ENCODE measurements at places on chromosomes 6 and 20.

GRCh38 chr6:49513153-49513989 is 13.6 kb downstream of the GLYATL3 start:
- DNase-seq: no peak

DNA sequence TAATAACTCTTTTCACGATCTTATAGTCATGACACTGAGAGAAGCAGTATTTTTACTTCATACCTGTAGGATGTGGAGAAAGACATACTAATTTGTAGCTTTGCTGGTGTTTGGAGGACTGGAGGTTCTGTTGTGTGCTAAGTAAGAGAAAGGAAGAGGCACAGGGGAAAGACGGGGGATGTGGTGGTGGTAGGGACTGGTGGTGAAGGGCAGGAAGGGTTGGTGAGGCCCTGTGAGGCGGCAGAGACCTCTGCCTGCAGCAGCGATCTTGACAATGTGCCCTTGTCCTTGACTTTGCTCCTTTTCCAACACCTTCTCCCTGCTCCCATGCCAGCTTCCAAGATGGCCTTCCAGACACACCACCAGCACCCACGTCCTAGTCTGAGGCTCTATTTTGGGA is 32.6 kb upstream of the MPC1 start:
- no peak for DNase-seq

GRCh38 chr6:122717350-122717749 is 62.2 kb upstream of the FABP7 start:
- no peak for DNase-seq

DNA sequence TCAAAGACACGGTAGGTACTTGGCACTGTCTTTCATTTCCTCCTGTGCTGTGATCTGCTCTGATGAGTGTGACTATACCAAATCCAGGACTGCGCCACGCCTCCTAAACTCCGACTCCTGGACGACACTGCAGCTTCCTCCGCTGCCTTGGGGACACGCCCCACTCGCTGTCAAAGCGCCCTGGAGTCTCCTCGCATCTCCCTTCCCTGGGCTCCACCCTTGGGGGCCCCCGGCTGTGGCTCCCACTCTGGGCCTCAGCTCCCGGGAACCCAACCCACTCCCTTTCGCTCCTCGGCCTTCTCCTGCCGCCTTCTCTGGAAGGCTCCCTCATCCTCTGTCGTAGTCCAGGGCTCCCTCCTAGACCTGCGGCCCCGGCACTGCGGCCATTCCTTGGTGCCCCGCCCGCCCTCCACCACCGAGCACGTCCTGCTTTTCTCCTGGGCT is 61.2 kb downstream of the RSPH3 start:
- no peak for DNase-seq

DNA sequence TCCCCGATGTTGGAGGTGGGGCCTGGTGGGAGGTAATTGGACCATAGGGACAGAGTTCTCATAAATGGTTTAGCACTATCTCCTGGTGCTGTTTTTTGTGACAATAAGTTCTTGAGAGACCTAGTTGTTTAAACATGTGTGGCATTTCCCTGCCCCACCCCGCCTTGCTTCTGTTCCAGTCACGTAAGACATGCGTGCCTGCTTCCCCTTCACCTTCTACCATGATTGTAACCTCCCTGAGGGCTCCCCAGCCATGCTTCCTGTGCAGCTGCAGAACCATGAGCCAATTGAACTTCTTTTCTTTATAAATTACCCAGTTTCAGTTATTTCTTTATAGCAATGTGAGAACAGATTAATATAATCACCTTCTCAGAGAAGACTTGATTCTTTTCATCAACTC is 2.5 kb upstream of the RNF144B start:
- no peak for DNase-seq

DNA sequence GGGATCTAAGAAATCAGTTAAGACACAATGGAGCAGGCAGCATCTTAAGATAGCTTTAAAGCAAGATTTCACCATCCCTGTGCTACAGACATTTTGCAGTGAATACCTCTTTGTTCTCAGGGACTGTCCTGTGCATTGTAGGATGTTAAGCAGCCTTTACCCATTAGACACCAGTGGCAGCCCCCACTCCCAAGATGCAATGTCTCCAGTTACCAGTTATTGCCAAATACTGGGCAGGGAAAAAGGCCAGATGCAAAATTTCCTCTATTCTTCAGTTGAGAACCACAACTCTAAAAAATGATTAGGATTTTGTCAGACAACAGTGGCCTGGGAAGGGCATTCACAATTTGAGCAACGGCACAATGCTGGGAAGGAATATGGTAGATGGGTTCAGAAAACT is 6.1 kb downstream of the FBXO5 start:
- DNase-seq: no peak

- DNase-seq: no peak
Observed at GRCh38 chr6:27281105-27281539, 31.0 kb downstream of the POM121L2 start.

DNA sequence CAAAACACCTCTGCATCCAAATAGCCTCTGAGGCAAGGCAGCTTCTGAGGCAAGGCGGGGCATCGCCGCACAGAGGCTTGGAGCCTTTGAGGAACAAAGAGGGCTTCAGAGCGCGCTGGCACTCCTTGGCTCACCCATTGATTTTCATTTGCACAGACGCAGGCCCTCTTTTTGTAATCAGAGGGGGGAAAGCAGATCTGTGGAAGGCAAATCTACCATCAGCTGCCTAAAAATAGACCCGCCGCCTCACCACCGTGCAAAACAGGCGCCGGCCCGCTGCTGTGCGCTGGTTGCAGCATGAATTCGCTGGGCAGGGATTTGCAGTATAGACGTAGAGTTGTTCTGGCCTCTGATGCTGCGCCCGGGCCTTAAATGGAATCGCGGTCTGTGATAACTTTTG is 69.9 kb upstream of the STMND1 start:
- DNase-seq: no peak

GRCh38 chr6:106820412-106820852 is 154.1 kb downstream of the CD24 start:
- no peak for DNase-seq

DNA sequence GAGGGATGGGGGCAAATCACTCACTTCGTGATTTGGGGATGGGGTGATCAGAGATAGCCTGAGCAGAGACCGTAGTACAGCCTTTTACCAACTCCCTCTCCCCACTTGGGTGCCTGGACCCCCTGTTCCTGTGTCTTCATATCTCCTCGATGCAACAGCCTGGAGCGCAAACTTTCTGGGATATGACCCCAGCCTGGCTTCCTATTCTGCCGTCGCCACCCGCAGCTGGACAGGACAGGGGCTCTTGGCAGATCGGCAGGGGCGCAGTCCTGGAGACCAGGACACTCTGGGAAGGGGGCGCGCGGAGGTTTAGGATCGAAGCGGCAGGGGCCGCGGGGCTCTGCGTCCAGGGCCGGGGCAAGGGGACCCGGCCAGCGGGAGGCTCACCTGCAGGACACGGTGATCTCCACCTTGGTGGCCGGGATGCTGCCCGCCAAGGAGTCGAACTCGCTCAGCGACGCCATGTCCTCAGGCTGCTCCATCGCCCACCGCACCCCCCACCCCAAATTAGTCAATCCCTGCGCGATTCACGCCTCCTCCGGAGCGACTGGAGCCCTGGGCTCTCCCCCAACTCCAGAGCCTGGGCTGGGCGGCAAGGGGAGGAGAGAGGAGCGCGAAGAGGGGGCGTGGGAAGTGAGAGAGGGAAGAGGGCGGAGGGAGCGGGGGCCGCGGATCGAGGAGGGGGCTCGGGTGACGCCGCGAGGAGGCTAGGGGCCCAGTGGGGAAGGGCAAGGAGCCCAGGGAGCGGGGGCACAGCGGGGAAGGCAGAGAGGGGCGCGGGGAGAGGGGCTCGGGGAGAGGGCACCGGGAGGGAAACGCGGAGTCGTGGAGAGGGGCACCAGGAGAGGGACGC is at the start of gene CPNE5:
Gene CPNE5 (minus strand): TSS at position 549 of the 853 bp plus-strand sequence. CDS start 67 bp downstream, at position 482.
- DNase-seq: no peak

GRCh38 chr20:3669710-3670367 is 6.6 kb upstream of the GFRA4 start:
- no peak for DNase-seq

- DNase-seq: no peak
Observed at GRCh38 chr20:51828762-51829161, 26.4 kb upstream of the SALL4 start.

GRCh38 chr20:18225632-18226031 is 62.7 kb upstream of the ZNF133 start:
- DNase-seq: no peak

GRCh38 chr20:18412221-18412901 is 54.5 kb downstream of the DZANK1 start:
- no peak for DNase-seq

DNA sequence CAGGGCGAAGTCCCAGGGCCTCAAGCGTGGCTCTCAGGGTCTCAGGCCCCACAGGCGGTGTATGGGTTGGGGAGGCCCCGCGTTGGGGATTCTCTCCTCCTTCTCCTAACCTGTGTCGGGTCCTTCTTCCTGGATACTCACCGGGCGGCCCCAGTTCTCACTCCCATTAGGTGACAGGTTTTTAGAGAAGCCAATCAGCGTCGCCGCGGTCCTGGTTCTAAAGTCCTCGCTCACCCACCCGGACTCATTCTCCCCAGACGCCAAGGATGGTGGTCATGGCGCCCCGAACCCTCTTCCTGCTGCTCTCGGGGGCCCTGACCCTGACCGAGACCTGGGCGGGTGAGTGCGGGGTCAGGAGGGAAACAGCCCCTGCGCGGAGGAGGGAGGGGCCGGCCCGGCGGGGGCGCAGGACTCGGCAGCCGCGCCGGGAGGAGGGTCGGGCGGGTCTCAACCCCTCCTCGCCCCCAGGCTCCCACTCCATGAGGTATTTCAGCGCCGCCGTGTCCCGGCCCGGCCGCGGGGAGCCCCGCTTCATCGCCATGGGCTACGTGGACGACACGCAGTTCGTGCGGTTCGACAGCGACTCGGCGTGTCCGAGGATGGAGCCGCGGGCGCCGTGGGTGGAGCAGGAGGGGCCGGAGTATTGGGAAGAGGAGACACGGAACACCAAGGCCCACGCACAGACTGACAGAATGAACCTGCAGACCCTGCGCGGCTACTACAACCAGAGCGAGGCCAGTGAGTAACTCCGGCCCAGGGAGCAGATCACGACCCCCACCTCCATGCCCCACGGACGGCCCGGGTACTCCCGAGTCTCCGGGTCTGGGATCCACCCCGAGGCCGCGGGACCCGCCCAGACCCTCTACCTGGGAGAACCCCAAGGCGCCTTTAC is at the start of gene HLA-G:
Gene HLA-G (plus strand): TSS at position 247 of the 892 bp plus-strand sequence. CDS start 20 bp downstream, at position 267.
- DNase-seq: no peak

- no peak for DNase-seq
Observed at GRCh38 chr20:34570859-34571306, 12.4 kb downstream of the MAP1LC3A start.

GRCh38 chr6:132115714-132116366 is 164.7 kb upstream of the CCN2 start:
- no peak for DNase-seq

DNA sequence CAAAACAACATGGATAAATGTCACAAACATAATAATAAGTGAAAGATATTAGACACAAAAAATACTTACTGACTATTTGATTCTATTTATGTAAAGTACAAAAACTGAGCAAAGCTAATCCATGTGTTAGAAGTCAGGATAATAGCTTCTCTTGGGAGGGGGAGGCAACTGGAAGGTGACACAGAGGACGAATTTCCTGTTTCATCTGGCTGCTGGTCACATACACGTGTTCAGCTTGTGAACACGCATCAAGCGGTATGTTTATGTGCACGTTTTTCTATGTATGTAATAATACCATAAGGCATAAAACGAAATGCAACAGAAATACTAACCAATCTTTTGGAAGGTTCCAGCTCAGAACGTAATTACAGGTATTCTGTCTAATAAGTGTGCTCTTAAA is 54.3 kb downstream of the MKKS start:
- DNase-seq: no peak

Data from stimulated activated CD4-positive, alpha-beta T cell treated with anti-CD3 and anti-CD28 coated beads, Interleukin-1b, Interleukin-23, amount 100 ng/mL, for 24 hours (primary cell).